ENCODE measurements at places on chromosomes 12 and 14. TPM values are rescaled to one million over a fixed set of nuclear protein-coding genes. Genes with fewer than 3 reads are reported as not detected.

DNA sequence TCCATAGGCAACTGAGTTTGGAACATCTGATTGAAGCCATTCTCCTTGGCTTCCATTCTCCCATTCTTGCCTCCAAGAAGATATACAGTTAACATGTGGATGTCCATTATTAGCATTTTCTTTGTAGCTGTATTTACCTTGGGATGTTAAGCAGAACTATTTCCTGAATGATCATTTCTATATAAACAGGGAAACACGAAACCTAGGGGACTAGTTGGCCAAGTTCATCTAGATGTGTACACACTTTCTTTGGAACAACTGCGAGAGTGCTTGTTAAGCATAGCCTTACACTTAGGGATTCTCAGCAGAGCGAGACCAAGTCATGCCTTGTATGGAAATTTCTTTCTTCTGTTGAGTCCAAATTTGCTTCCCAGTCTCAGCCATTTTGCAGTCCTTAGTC, 42.1 kb downstream of the DRAM1 start:
- no peaks in the 10 kb centered on the region for H3K27me3 ChIP-seq
- H3K36me3 ChIP-seq, result no peaks in the 10 kb centered on the region
- H3K4me1 ChIP-seq, result no peaks in the 10 kb centered on the region
- no peak overlapping the region for H3K4me3 ChIP-seq

DNA sequence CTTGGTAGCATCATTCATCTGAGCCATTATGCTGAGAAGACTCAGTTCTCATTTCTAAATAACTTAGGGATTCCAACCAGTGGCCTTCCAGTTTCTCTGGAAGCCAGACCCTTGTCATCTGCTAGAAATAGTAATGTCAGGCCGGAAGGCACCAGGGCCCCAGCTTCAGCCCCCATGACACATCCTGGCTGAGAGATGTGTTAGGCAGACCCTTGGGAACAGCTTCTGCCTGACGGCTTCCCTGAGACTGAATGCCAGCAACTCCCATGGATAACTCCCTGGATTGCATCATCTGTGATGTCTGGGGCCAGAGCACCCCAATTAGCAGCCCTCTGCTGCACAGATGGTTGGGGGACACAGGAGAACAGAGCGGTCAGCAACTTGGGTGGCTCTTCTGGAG, 583.5 kb upstream of the TBX3 start:
- no peak overlapping the region for H3K4me3 ChIP-seq
- no peaks in the 10 kb centered on the region for H3K27me3 ChIP-seq
- H3K4me1 ChIP-seq, result no peaks in the 10 kb centered on the region
- H3K27ac ChIP-seq, result no peak overlapping the region

DNA sequence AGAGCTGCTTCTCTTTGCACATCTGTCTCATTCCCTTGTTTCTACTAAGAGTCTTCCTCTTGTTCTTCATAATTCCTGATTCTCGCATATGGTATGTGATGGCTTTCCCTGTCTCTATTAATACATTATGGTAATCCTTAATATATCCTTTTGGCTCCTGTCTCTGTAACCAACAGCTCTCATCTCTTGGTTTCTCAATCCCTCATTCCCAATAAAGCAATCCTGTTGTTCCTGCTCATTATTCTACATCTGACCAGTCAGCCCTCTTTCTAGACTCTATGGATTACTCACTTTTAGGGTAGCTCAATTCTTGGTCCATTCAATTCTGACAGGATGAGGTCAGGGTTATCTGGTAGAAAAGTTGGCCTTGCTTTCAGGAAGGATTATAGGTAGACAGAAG, 349.9 kb downstream of the LRIG3 start:
- no peak overlapping the region for H3K4me3 ChIP-seq
- no peaks in the 10 kb centered on the region for H3K36me3 ChIP-seq
- no peak for DNase-seq
- no peaks in the 10 kb centered on the region for H3K27me3 ChIP-seq

GRCh38 chr14:96162265-96162664, 42.4 kb upstream of the BDKRB2 start:
- H3K36me3 ChIP-seq, result no peaks in the 10 kb centered on the region
- no peak overlapping the region for H3K27ac ChIP-seq
- peaks cover 20% of the 10 kb centered on the region for H3K4me1 ChIP-seq

The CLEC9A gene
- not detected for total RNA-seq

All from upper lobe of left lung (tissue), 6 donors.